CD4-positive, alpha-beta T cell treated with Interleukin-1 beta for 1 hour (primary cell): ENCODE measurements at places on chromosomes 3 and 15.

DNA sequence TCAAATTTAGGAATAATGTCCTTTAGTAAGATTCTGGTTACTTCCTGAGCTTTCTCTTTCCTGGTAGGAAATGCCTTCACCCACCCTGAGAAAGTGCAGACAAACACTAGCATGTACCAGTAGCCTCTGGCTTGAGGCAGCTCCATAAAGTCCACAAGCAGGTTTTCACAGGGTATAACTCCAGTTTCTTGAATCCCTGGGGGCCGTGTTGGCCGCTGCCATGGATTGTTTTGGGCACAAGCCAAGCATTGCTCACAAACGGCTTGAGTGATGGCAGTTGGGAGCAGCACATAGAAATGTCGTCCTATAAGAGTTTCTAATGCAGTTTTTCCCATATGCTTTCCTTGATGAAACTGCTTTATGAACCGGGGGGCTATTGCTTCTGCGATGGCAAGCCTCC lies 164.1 kb downstream of the STXBP5L start:
- no peak for DNase-seq

- DNase-seq = no peak
These were observed 9.1 kb upstream of the SYN2 start for GRCh38 chr3:11995120-11995519.

GRCh38 chr3:155595371-155595770 lies 149.5 kb downstream of the PLCH1 start:
- no peak for DNase-seq

DNA sequence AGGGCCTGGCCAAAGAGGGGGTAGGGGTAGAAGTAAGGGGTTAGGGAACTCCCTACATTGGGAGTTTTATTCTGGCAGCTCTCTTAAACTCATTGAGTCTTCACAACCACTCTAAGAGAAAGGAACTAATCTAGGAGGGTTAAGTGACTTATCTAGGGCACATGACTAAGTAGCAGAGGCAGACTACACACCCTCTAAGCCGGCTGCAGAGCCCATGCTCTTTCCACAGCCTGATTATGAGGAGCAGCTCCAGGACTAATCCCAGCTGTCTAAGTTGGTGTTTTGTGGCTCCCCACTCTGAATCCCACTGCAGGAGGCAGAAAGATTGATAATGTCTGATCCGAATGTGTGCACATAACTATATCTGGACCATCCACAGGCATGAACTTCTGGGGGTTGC lies 374.6 kb downstream of the EPHB1 start:
- no peak for DNase-seq

DNA sequence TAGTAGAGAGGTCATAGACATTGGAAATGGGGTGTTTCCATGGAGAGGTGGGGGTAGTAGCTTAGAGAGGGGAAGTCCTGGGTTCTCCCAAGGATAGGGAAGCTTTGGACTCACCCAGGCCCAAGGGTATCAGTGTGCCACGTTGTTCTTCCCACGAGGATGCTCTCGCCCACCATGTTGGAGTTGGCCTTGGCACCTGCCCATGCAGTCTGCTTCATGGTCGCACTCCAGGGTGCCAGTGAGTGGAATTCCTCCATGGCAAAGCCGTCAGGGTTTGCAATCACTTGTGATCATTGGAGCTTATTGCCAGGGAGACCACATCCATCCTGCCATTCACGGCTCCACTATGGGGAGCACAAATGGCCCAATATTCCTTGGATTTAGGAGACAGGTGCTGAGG lies 60.6 kb downstream of the GRIP2 start:
- no peak for DNase-seq

DNA sequence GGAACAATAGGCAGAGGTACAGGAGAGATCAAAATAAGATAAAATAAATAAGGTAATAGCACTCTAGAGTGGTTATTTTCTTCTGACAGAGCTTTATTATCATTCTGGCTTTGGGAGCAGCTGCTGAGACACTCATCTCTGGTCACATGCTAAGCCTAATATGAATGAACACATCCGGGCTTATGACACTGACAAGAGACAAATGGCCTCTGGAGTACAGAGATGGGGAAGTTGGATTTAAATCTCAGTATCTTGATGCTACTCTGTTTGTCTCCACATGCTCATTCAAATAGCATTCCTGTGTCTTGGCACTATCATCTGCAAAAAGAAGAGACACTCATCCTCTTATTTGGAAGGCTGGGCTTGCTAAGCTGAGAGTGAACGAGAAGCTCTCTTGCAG lies 55.6 kb downstream of the TMEM45A start:
- DNase-seq = no peak

DNA sequence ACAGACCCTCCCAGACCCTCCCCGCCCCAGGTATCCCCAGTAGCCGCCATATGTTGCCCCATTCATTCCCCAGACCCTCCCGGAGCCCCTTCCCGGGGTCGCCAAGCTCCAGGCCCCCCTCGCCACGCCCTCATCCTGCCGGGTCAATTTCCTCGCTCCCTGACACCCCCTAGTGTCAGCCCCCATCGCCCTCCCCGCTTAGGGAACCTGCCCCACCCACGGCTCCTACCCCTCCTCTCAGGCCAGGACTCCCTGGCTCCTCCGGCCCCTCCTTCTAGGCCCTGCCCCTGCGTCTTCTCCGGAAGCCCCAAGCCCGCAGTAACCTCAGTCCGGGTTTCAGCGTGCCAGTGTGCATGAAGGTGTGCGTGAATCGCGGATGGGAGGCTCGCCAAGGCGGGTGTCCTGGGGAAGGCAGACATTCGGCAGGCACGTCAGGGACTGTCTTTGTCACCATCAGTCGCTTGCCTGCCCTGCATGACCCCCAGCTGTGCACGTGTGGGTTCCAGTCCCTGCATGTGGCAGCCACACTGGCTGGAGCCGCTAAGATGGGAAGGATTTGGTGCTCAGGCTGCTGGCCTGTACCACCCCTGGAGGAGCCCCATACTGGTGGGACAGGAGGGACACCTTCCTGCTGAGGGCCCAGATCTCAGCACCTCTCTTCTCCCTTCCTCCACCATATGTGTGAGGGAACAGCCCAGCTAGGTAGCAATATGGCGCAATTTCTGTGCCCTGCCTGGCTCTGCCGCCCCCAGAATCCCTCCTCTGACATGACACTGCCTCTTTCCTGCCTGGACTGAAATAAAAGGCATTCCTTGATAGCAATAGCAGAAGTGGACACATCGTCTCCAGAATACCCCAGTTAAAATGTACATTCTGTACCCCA lies 693 bp downstream of the DISP2 start:
- peak; percentile 25 for DNase-seq

DNA sequence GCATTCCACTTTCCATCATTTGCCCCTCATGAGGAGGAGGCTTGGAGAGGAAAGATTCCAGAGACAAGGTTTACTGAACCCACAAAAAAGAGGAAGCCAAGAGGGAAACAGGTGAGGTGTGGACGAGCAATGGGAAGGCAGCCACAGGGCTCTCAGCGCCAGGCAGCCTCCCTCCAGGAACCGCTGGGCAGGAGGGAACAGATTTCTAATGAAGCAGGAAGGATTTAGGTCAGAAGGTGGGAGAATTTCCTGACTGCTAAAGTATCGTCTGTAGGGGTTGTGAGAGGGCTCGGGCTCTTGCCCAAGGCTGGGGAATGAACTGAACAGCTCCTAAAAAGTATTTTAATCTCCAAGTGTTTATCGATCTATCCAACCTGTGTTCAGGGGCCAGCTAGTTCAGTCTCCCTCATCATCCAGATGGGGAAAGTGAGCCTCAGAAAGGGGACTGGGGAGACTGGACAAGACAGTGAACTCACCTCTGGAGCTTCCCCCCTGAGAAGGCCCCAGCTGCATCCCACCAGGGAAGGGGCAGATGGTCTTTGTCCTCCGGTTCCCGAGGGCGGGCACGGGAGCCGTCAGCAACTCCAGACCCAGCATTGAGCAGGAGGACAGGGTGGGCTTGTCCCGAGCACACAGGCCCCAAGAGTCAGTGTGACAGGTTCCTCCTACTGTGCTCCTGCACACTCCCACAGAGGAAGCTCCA lies 10.5 kb downstream of the LOXL1 start:
- no peak for DNase-seq

- no peak for DNase-seq
These were observed 3.5 kb downstream of the RFTN1 start for GRCh38 chr3:16509721-16510619.

DNA sequence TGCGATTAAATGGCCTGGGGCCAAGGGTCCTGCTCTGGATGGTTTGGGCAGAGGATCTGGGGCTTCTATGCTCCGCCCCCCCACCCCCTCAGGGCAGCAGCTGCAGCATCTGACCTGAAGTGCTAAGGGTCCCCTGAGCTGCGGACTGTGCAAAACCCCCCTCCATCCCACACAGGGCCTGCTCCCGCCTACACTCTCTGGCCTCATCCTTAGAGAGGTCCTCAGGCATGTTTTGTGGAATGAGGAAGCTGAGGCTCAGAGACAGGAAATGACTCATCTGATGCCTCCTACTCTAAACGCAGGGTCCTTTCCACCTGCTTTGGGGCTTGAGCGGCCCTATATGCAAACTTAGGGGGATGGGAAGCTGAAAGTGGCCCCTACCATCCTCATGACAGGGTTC lies 59.5 kb upstream of the CTSH start:
- DNase-seq = peak; percentile 47

GRCh38 chr3:39781632-39782031 lies 27.8 kb upstream of the MYRIP start:
- DNase-seq = no peak

GRCh38 chr3:194034346-194035336 lies 101.3 kb upstream of the HES1 start:
- DNase-seq = no peak

GRCh38 chr3:37501571-37502313 lies 327.4 kb upstream of the LRRFIP2 start:
- DNase-seq = no peak

DNA sequence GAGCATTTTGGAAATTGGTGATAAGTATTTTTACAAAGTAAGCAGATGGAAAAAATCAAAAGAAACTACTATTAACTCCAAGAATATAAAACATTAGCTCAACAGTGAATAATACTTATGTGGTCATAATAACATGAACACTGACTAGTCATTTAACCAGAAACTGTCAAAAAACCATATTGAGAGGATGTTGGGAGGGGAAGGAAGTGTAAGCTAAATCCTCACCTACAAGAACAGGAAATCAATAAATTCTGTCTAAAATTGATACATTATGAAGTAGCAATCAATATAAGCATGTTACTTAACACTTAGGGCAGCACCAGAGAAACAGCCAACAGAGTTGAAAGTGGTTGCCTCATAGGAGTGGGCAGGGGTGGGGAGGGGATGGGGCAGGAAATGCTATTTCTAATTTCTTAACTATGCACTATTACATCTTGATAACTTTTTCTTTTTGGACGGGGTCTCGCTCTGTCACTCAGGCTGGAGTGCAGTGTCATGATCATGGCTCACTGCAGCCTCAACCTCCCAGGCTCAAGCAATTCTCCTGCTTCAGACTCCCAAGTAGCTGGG lies 41.7 kb downstream of the CCR3 start:
- no peak for DNase-seq

DNA sequence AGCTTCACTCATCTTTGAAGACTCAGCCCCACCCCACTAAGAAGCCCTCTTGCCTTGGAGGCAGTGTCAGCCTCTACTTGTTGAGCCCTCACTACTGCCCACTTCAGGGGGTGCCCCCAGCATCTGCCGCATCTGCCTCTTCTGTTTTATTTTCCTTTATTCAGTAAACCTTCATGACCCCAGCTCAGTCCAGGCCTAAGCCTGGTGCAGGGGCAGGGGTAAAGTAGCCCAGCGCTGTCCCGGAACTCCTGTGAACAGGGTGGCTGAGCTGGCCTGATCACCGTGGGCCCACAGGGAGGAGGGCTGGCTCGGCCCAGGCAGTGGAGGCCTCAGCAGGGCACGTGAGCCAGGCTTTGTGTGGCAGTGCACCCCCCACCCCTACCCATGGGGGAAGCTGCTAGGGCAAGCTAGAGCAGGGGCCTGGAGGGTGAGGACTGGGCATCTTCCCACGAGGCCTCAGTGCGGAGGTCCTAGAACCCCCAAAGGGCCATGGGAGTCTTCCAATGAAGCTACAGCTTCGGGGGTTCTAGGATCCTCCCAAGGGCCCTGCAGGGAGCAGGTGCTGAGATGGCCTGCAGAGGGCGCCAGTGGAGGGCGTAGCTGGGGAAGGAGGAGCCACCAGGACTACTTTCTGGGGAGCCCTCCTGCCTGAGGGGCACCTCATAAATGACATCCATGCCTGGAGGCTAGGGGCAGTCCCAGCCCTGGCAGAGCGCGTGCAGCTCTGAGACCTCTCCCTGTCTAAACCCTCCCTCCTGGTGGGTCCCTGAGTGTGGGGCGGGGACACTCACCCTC lies 36.0 kb downstream of the TSPAN3 start:
- DNase-seq = peak; percentile 29

- DNase-seq = no peak
These were observed 70.1 kb downstream of the KLF15 start for GRCh38 chr3:126287171-126287535.

- no peak for DNase-seq
These were observed 220.0 kb downstream of the SV2B start for GRCh38 chr15:91320101-91320500.

DNA sequence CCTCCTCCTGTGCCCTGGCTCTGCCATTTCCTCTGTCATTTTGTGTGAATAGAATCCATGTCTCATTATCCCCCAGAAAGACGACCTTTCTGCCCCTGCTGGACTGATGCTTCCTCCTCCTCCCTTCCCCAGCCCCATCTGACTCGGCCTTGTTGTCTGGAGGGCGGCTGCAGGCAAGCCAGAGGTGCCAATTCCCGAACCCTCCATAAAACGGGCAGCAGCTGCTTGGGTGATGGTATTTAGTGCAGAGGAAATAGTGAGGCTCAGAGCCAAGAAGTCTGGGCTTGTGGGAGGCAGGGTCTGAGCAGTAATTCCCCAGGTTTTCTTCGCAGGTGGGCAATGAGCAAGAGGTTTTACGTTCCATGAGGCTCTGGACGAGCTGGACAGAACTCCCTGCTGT lies 71.2 kb downstream of the ITGA11 start:
- no peak for DNase-seq

GRCh38 chr3:122364490-122364889 lies 18.5 kb downstream of the MIX23 start:
- no peak for DNase-seq

- DNase-seq = peak; percentile 13
These were observed 29.8 kb downstream of the ALS2CL start for GRCh38 chr3:46663591-46664135.

- peak; percentile 81 for DNase-seq
These were observed 1.9 kb downstream of the CHST2 start for GRCh38 chr3:143121241-143122088.

DNA sequence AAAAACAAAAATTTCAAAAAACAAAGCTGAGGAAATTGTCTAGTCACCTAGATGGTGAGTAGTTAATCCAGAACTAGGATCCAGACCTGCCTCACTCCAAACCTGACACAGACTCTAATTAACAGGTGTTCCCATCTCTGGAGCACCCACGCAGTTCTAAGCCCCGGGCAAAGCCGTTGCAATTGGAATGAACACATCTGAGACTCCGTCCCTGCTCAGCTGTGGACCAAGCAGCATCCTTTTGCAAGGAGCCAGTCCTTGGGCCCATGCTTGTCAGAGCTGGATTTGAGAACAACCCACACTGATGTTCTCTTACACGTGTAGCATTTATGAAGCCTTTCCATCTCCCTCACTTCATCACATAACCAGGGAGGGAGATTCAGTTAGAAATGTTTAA lies 54.8 kb downstream of the LMCD1 start:
- no peak for DNase-seq
